ENCODE measurements at places on chromosomes 3 and 15.

DNA sequence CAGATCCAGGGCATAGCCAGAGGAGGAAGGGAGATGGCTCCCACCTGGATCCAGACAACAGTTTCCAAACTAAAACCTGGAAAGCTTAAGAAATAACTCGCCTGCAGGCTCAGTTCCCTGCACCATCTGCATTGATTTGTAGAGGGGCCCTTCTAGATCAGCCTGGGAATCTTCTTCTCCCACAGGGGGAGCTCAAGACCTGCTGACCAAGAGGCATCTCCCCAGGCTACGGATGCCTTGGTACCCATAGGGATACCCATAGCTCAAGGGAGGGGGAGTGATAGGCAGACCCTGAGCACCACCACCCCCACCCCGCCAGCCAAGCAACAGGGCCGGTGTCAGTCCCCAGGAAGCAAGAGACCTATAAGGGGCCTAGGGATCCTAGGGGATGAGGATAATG is 28.0 kb upstream of the DCLK3 start:
- no peak for DNase-seq

DNA sequence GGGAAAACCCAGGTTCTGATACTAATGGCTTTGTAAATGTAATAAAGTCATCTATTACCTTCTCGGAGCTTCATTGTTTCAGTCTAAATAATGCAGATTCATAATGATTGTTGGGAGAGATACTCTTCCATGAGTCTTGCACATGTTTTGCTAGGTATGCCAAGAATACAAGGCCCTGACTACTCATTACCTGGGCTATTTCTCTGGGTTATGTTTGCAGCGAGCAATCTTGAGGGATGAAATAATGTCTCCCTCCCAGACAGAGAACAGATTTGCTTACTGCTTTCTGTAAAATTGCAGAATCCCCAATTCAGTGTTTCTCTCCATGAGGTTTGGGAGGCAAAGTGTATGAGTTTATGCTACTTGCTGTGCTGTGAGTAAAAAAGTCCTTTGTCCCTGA is 6.2 kb upstream of the CLASP2 start:
- DNase-seq, result no peak

DNA sequence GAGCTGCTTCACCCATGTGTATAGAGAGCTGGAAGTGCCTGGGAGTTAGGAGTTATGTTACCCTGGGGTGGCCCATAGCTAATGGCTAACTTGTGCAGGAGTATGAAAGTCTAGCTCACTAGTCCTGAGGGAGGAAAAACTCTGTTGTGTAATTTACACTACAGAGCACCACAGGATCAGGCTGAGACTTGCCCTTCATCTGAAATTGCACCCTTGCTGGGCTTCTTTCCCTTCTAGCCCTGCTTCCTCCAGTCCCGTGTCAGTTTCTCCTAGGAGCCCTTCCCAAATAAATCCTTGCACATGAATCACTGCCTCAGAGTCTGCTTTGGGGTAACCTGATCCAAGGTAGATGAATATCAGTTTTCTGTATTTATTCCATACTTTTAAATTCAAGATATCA is 40.0 kb downstream of the CTXND1 start:
- DNase-seq, result no peak

- DNase-seq, result no peak
Observed at GRCh38 chr3:171654809-171655208, 155.5 kb downstream of the PLD1 start.
